ENCODE measurements at places on chromosomes 3 and 15.

DNA sequence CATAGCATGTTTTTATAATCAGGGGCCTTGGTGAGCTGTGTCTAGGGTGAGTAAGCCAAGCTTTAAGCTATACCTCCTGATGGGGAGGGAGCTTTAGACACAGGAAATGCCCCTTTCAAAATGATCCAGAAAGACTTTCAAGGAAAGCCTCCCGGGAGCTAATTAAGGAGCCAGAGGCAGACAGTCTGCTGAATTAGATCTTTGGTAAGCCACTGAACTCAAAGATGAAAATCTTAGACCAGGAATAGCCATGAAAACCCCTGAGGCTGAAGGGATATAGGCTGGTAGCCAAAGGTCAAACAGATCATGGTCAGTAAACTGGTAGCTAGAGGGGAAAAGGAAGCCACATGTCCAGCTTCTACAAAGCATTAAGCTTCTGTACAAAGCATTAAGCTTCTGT lies 42.7 kb upstream of the GAP43 start:
- DNase-seq, result no peak

DNA sequence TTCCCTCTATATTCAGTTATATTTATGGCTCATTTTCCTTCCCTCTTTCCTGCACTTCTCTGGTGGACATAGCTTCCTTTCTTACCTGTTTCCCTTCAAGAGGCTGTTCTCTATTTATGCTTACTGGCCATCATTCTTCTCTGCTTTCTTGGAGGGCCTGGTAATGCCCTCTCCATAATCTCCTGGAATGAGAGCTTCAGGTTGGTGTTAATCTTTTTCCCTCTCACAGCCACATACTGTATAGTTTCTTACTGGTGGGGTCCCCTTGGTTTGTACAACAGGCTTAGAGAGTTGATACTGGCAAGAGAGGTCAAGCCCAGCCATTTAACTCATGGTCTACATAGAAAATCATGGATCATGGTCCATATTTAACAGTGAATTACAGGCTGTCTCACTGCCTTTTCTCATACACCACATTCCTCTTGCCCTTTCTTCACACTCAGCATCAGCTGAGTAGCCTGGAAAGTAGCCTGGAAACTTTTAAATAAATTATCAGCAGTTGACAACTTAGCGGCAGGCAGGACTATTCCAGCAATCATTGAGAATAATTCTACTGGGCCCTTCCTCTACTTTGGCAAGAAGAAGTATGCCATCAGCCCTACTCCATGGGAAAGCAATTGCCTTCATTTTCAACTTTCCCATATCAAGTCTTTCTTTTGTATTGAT lies 38.0 kb upstream of the DPH6 start:
- no peak for DNase-seq

DNA sequence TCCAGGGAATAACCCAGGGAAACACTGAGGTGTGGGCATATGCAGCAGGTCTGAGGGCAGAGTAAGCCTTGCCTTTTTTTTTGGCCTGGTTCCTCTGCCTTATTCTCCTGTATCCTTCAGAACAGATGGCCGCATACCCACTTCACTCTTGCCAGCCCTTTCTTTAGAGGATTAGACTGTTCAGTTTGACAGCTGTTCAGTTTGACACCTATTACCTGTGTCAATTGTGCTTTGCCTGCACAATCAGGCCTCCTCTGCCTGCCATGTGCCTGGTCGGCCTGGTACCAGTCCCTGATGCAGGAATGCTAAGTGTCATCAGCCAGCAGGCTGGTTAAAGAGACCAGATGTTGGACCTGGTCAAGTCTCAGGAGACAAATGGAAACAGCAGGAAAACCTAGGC lies 22.3 kb downstream of the TM6SF1 start:
- DNase-seq, result no peak

GRCh38 chr3:197175503-197175902 lies 122.9 kb downstream of the DLG1 start:
- DNase-seq, result no peak
